M059J (cell line): ENCODE measurements at places on chromosomes 11 and 22.
A peak's percentile ranks its signal among the peaks of the same experiment; 100 is the strongest.

DNA sequence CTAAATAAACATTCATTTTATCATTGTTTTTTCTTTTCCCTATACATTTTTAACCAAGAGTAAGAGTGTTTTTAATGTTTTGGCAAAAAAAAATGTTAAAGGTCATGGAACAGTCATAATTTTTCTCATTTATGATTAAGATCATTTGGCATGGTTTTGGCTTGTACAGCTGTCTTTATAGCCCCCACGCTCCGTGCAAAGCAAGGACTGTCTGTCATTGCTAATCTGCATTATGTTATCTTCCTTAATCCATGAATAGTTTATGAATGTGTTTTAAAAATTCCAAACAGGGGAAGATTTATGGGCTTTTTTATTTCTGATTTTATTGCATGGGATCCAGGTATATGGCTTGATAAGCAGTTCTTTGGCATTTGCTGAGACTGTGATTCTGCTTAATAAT, 28.1 kb downstream of the PGM2L1 start:
- no peak for DNase-seq

DNA sequence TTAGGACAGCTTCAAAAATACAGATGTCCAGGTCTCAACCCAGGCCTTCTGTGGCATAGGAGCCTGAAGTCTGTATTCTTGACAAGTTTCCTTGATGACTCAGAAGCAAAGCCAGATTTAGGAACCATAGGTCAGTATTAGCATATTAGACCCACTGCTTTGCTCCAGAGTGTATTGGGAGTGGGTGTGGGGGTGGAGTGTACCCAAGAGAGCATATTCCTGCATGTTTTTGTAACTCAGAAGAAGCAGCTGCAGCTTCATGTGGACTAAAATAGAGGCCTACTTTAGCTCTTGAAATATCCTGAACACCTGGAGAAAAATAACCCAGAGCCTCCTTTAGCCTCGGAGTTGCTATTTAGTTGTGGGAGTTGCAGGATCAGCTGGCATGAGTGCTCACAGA, 106.7 kb downstream of the CCDC81 start:
- DNase-seq: no peak

GRCh38 chr11:60528934-60529333, 13.7 kb downstream of the MS4A13 start:
- no peak for DNase-seq

DNA sequence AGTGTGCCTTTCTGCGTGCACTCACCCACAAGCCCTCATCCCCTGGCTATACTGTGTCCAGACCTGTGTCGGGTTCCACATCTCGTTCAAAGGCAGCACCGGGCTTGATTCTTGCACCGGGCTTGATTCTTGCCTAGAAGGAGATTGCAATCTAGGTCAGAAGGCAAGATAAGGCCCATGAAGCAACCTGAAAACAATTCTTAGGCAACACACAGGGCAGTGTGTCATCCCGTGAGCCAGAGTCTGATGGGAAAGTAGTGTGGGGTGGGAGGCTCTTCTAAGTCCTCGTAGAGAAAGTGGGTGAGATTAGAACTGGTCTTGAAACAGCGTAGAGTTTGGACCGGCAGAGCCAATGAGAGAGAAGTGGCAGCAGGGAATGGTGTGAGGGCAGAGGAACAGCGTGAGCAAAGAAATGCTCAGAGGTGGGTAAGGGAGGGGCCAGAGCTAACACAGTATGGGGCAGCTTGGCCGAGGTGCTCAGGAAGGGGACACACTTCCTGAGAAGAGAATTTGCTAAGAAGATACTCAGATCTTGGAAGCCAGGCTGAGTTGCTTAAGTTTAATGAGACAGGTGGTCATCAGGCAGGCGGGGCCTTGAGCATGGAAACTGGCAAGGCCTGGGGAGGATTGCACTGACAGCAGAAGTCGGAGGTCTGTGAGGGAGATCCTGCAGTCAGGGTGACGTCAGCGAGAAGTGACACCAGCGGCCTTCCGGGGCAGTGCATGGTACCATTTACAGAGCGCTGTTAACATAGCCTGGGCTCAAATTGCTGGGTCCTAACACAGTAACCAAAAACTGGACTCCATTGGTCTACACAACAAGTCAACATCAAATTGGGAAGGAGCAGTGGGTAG, 40.7 kb upstream of the DKK3 start:
- DNase-seq: no peak

- DNase-seq: no peak
Measured at GRCh38 chr11:76553554-76554476, 109.0 kb downstream of the EMSY start.

DNA sequence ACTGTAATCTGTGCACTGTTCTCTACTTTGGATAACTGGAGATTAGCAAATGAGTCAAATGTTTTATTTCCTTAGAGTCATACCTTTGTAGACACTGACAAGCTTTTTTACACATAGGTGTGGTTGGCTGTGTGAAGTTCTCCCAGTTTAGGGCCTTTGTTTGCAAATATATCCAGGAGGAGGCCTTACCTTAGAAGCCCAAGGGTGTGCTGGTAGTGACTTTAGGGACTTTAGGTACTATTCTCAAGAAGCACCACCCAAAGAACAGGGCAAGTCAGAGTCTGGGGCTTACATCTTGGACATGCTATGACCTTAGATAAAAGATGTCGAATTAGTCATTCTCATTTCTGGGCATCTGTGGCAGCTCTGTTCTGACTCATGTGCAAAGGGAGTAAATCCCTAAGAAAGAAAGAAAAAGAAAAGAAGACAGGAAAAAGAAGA, 4.8 kb upstream of the FAR1 start:
- peak; percentile 72 for DNase-seq

DNA sequence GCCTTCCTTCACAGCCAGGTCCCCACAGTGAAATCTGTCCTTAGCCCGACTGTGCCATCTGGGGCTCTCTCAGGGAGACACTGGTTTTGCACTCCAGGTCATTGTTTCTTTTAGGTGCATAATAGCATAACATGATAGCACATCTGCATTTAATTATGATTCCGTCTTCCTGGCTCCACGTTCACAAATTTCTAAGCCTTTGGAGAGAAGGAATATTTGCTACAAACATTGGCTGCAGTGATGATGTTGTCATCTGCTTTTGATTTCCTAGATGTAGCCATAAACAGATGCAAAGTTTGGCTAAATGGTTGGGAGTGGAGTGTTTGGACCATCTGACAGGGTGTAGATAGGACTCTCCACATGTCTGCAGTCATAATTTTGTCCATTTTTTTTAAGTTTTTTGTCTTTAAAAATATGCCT, 12.0 kb upstream of the CAT start:
- DNase-seq: peak; percentile 48

- DNase-seq: peak; percentile 74
Measured at GRCh38 chr11:3091846-3092602, 34.8 kb upstream of the CARS1 start.

GRCh38 chr11:40183073-40184064, 1276.1 kb downstream of the LRRC4C start:
- no peak for DNase-seq

DNA sequence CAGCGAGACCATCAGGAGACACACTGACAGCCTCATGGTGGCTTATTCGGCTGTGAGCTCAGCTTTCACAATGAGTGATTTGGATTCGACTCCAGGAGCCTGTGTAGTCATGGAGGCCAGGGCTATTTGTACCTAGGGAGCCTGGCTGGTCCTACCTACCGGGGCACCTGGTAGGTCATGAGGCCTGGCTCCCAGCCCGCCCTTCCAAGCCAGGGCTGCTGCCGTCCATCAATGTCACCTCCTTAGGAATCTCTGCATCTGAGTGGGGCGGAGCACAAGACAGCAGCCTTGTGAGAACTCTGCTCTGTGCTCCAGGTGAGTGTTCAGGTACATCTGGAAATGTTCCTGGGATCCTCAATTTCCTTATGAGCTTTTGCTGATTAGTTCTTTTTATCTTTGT, at the start of gene SCGB1D4:
SCGB1D4 (minus strand) TSS at position 101 of the 400 bp plus-strand sequence; CDS start at position 36, 65 bp downstream.
- DNase-seq: no peak

DNA sequence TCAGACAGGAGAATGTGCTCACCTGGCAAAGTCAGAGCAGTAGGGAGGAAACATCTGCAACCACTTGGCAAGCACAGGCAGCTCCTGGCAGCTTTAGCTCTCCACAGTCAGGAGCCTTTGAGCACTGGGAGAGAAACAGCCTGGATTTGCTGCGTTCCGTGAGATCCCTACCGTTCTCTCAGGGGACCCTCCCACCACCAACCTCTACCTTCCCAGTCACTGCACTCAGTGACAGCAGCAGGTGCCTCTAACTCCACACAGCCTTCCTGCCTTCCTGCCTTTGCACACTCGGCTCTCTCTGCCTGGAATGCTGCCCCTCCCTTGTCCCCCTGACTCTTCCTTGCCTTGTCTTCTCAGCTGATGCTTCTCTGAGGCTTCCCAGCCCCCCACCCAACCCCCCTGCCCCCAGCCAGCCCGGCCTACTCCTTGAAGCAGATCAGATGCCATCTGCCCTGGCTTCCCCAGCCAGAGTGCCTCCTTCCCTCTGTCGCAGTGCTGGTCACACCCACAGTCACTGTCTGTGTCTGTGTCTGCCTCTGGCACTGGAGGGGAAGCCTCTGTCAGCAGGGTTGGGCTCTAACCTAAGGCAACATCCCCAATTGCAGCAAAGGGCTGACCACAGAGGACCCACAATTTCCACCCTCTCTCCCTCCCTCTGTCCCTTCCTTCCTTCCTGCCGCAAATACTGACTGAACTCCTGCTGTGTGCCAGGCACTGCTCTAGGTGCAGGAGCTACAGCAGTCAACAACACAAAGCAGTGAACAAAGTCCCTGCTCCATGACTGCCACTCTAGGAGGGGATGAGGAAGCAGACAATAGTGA, 14.9 kb upstream of the TSKU start:
- peak; percentile 54 for DNase-seq

- DNase-seq: no peak
Measured at GRCh38 chr22:33515795-33516194, 404.5 kb downstream of the LARGE1 start.

DNA sequence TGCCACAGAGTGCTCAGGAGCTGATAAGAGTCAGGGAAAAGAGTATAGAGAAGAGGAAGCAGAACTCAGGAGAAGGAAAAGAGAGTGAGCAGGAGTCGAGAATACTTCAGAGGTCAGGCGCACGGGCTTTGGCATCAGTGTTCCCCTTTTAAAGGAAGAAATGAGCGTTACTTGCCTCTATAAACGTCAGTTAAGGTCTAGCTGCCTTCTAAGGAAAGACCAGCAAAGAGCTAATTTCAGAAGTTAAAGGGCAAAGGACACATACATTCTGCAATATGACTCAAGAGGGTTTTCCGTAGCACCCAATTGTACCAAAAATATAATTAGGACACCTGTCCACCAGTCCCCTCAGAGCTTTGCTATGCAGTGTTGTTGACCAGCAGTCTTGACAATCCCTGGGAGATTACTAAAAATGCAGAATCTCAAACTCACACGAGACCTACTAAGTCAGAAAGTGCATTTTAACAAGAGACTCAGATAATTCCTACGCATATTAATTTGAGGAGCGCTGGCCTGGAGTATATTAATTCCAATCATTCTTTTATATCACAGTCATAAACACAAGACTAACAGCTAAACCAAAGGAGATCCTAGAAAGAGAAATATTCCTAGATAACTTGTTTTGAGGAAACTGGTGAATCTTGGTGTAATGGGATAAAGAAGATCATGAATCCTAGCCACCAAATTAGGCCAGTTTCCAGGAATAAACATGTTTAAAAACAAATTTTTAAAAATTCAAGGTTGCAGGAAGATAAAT, 249.0 kb downstream of the CADM1 start:
- DNase-seq: no peak

- peak; percentile 31 for DNase-seq
Measured at GRCh38 chr22:41910050-41911000, 4.5 kb downstream of the SHISA8 start.

GRCh38 chr11:48384670-48385069, 18.4 kb upstream of the OR4C5 start:
- no peak for DNase-seq

GRCh38 chr22:40193429-40194421, 16.0 kb downstream of the TNRC6B start:
- DNase-seq: no peak

GRCh38 chr11:60740573-60740972, 16.1 kb downstream of the MS4A18 start:
- no peak for DNase-seq

GRCh38 chr11:84564180-84564866, 1062.8 kb downstream of the DLG2 start:
- DNase-seq: peak; percentile 24

- DNase-seq: no peak
Measured at GRCh38 chr11:7512525-7513233, 1.1 kb upstream of the PPFIBP2 start.
